Endothelial cell of umbilical vein (primary cell): ENCODE measurements at places on chromosomes 12 and 14. TPM values are rescaled to one million over a fixed set of nuclear protein-coding genes. Genes with fewer than 3 reads are reported as not detected.

- H3K27me3 ChIP-seq = no peaks in the 10 kb centered on the region
- H3K4me3 ChIP-seq = no peak overlapping the region
- H3K36me3 ChIP-seq = no peaks in the 10 kb centered on the region
- no peak for DNase-seq
Observed at GRCh38 chr12:19093218-19093617, 36.3 kb upstream of the PLEKHA5 start.

The SOX5 gene
- polyA plus RNA-seq = 0.24 and 0.63 TPM in 2 replicates

GRCh38 chr12:2410496-2410895 is 357.7 kb downstream of the CACNA1C start:
- no peaks in the 10 kb centered on the region for H3K36me3 ChIP-seq
- no peaks in the 10 kb centered on the region for H3K4me1 ChIP-seq
- no peak for DNase-seq
- H3K4me3 ChIP-seq = no peak overlapping the region
- H3K27ac ChIP-seq = no peak overlapping the region

GRCh38 chr12:48070731-48071130 is 35.1 kb downstream of the SENP1 start:
- peaks cover 4% of the 10 kb centered on the region for H3K36me3 ChIP-seq
- no peak for DNase-seq
- no peaks in the 10 kb centered on the region for H3K4me1 ChIP-seq
- H3K27ac ChIP-seq = no peak overlapping the region
- no peak overlapping the region for H3K4me3 ChIP-seq

GRCh38 chr12:108814462-108815211 is 42.7 kb downstream of the SSH1 start:
- H3K4me1 ChIP-seq = peaks cover 15% of the 10 kb centered on the region
- H3K27me3 ChIP-seq = no peaks in the 10 kb centered on the region
- H3K27ac ChIP-seq = no peak overlapping the region
- H3K36me3 ChIP-seq = peaks cover 26% of the 10 kb centered on the region

DNA sequence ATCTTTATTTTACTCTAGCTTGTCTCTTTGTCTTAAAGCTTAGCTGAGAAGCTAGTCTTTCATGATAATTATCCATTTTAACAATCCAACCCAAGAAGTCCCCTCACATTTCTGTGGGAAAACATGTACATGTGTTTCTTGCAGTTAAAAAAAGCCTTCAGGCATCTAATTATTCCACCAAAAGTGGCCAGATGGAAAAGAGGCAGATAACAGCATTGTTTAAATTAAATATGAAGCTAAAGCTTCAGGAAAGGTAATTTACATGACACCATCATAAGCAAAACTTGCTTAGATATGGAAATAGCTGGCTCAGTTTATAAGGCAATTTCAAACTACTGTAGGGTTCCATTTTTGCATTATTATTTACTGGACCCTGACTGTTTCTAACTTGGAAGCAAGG is 175.4 kb downstream of the UNC79 start:
- H3K27me3 ChIP-seq = no peaks in the 10 kb centered on the region
- no peaks in the 10 kb centered on the region for H3K4me1 ChIP-seq
- no peak for DNase-seq
- H3K27ac ChIP-seq = no peak overlapping the region

GRCh38 chr12:105671720-105672119 is 341.2 kb downstream of the C12orf75 start:
- H3K27ac ChIP-seq = no peak overlapping the region
- no peak overlapping the region for H3K4me3 ChIP-seq
- no peaks in the 10 kb centered on the region for H3K27me3 ChIP-seq

DNA sequence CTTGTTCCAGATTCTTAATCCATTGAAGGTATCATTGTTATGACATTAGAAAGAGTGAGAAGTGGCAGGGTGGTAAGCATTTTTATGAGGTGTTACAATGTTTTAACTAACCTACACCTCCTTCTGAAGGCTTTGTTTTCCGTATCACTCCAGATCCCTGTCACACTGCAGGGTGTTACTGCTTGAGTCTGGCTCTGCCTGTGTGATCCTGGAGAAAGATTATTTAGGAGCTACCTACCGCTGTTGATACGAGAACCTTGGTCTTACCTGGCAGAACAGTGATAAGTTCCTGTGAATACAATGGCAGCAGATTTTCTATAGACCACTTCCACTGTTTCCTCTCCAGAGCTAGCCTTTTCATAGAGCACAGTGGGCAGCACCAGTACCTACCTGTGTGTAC is 36.2 kb downstream of the GRIN2B start:
- H3K27me3 ChIP-seq = no peaks in the 10 kb centered on the region
- H3K4me3 ChIP-seq = no peak overlapping the region
- H3K27ac ChIP-seq = no peak overlapping the region
- DNase-seq = no peak
